T-helper 17 cell (primary cell): ENCODE measurements at places on chromosomes 3 and 15. TPM values are rescaled to one million over a fixed set of nuclear protein-coding genes. Genes with fewer than 3 reads are reported as not detected.

DNA sequence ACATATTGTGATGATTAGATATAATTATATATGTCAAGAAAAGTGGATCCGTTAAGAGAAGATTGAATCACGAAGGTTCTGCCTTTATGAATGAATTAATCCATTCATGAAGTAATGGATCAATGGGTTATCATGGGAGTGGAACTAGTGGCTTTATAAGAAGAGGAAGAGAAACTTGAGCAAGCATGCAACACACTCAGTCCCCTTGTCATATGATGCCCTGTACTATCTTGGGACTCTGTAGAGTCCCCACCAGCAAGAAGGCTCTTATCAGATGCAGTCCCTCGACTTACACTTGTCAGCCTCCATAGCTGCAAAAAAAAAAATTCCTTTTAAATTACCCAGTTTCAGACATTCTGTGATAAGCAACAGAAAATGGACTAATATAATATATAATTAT lies 301.9 kb downstream of the RAP2B start:
- peaks cover 16% of the 10 kb centered on the region for H3K4me1 ChIP-seq
- no peaks in the 10 kb centered on the region for H3K27me3 ChIP-seq
- DNase-seq = no peak
- H3K27ac ChIP-seq = no peak overlapping the region

DNA sequence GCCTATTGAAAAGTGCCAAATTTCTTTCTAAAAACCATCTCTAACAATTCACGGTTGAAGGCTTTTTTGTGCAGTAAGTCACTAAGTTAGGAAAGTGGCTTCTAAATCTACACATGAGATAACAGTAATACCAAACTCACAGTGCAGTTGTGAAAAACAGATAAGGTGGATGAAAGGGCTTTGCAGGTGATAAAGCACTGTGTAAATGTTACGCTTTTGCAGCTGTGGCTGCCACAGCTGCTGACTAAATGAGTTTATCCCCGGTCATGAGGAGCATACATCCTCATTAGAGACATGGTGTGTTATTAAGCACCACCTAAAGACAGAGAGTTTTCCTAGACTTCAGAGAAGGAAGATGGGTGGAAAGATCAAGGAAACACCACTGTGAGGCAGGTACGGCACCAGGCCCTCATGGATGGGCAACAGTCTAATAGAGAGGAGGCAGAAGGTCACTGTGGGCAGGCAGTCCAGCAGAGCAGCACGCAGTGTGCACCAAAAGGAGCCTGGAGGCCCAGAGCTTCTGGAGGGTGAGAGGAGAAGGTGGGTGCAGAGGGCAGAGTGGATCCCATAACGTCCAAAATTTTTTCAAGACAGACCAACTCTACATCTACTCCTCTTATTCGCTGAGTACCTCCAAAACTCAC lies 68.5 kb downstream of the FMN1 start:
- H3K27me3 ChIP-seq = no peaks in the 10 kb centered on the region
- no peaks in the 10 kb centered on the region for H3K36me3 ChIP-seq
- peak overlapping the region; percentile 81 for H3K4me3 ChIP-seq
- no peak for DNase-seq
- peaks cover 30% of the 10 kb centered on the region for H3K4me1 ChIP-seq
- peak overlapping the region; percentile 81 for H3K27ac ChIP-seq

The FBXO40 gene
- not detected for total RNA-seq

The SPATA12 gene
- total RNA-seq = not detected

The MKRN2OS gene
- total RNA-seq = not detected

DNA sequence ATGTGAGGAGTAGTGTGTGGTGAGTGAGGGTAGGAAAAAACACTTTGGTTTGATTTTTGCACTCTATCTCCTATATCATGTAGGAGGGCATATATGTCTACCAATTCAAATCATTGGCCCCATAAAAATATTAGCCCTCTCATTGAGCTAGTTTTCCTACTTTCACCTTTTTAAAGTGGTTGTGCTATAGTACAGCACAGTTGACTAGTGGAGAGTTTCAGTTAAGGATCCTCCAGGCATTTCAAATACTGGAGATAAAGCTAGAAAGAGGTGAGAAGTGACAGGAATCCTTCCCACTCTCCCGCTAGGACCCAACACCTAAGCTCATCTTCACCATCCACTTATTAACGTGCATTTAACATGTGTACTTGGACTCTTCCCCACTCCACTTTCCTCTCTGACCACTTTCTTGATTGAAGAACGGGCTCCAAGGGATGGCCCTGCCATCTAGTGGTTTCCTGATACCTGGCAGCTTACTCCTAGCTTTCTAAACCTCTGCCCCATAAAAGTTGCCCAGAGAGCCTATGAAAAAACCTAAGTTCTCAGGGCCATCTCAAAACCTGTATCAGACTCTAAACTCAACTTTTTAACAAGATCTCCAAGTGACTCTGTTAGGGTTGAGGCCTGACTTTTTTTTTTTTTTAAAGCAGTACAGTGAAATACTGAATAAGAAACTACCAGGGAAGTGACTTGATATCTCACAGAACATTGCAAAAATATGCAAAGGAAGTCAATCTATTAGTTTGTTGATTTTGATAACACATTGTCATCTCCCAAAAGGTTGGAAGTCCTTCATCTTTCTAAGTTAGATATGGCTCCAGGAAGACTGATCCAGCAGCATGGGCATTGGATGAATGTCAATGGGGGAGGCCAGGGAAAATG lies 17.9 kb downstream of the IL12A start:
- no peaks in the 10 kb centered on the region for H3K36me3 ChIP-seq
- no peak for DNase-seq
- H3K4me1 ChIP-seq = peaks cover 3% of the 10 kb centered on the region
- peaks cover 10% of the 10 kb centered on the region for H3K27me3 ChIP-seq
- no peak overlapping the region for H3K4me3 ChIP-seq
- no peak overlapping the region for H3K27ac ChIP-seq

DNA sequence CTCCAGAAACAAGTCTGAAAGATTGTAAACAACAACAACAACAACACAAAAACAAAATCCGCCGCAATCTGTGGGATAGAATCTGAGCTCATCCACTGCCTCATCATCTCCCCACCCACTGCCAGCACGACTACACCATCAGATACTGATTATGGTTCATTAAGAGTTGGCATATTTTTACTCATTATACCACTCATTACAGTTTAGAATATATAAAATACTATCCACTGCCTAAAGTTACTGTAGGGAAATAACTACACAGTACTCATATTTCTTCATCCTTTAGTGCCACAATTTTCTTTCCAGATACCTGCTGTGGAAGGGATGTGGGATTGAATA lies 152.5 kb upstream of the PEX5L start:
- H3K4me1 ChIP-seq = no peaks in the 10 kb centered on the region
- no peak for DNase-seq
- no peaks in the 10 kb centered on the region for H3K27me3 ChIP-seq
- H3K36me3 ChIP-seq = no peaks in the 10 kb centered on the region
